Suprapubic skin (tissue), 4 donors: ENCODE measurements at places on chromosomes 5 and 9. TPM values are rescaled to one million over a fixed set of nuclear protein-coding genes. Genes with fewer than 3 reads are reported as not detected.

- DNase-seq: no peak
Measured at GRCh38 chr9:83200531-83200930, 137.6 kb upstream of the RASEF start.

- DNase-seq: no peak
Measured at GRCh38 chr9:125495172-125496119, 211.6 kb downstream of the MAPKAP1 start.

DNA sequence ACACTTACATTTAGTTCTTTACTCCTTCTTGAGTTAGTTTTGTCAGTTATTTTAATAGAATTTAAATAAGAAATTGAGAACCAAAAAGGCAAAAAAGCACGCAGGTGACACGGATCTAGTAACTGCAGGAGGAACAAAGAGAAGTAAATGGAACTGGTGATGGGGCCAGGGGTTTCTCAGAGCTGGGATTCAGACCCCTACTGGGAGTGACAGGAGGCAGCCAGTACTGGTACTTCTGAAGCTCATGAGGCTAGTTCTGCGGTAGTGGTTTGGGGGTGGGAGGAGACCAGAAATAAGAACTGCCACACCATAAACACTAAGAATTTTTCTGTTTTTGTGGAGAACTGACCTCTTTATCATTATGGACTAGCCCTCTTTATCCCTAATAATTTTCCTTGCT lies 48.2 kb downstream of the OXCT1 start:
- DNase-seq: no peak

GRCh38 chr9:119234636-119235035 lies 134.6 kb downstream of the BRINP1 start:
- no peak for DNase-seq

GRCh38 chr5:178289438-178289837 lies 56.8 kb upstream of the PHYKPL start:
- no peak for DNase-seq

- no peak for DNase-seq
Measured at GRCh38 chr9:113566016-113566711, 102.6 kb downstream of the RGS3 start.

Gene HAVCR2
- 4.3 TPM for total RNA-seq

Gene IL5
- total RNA-seq: not detected

Gene CCDC183
- total RNA-seq: 1.9 TPM

DNA sequence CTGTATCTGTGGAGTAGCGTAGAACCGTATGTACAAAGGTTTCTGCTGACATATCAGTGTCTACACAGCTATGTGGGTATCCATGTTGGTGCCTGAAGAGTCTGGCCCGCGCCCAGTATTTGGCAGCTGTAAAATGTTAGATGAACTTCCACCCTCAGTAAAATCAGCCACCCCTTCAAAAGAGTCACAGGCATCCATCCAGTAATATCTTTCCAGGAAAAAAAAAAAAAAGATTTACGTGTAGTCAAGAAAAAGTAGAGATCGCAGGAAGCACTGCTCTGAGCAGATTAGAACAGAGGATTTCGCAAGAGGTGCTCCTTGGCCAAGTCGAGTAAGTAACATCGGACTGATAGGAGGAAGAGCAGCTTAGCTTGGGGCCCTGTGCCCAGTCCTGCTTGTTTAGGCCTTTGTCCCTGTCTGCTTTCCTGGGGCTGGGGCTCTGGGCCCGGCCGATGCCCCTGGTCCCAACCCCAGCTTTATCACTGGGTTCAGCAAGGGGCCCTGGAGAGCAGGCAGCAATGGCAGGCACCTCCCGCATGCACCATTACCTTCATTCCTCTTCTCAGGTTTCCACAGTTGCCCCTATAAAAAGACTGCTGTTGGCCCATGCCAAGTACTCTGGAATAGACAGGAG lies 21.2 kb downstream of the DAPK1 start:
- DNase-seq: no peak

Gene SGCD
- total RNA-seq: 5.7 TPM

DNA sequence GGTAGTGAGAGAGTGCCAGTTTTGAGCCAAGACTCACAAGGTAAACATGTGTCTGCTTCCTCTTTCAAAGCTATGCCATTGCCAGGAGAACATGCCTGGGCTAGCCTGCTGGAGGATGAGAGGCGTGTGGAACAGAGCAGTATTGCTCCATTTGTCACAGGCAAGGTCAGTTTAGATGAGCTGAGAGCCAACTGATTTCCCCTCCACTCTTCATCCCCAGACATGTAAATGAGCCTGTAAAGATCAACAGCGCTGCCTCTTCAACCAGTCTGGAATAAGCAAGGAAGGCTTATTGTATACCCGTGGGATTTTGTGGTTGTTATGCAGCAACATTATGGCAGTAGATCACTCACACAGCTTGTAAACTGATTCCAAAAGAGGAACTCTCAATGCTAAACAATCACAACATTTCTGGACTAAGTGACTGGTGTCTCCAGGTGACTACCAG lies 8.2 kb upstream of the GDNF start:
- no peak for DNase-seq

DNA sequence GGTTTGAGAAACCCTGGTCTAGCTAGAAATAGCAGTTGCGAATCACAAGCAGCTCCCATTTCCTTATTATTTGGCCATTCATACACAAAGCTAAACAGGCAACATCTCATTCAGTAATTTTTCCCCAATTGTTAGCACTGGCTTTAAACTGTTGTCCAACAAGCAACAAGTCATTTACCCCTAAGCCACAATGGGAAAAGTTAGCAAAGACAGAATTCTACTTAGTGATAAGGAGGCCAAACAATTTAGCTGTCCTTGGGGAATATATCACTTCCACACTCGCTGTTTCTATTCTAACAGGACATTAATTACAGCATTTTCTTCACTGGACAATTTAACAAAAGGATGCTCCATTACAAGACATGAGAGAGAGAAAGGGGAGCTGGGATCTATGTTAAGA lies 2.8 kb downstream of the MYO10 start:
- DNase-seq: no peak

- no peak for DNase-seq
Measured at GRCh38 chr9:16869882-16870595, 431 bp downstream of the BNC2 start.

GRCh38 chr5:133244242-133244641 lies 192.4 kb downstream of the HSPA4 start:
- no peak for DNase-seq
